ENCODE measurements at places on chromosomes 7 and 10. TPM values are rescaled to one million over a fixed set of nuclear protein-coding genes. Genes with fewer than 3 reads are reported as not detected.

- peak; percentile 68 for DNase-seq
These were observed 2.1 kb upstream of the C7orf25 start for GRCh38 chr7:42914009-42914408.

DNA sequence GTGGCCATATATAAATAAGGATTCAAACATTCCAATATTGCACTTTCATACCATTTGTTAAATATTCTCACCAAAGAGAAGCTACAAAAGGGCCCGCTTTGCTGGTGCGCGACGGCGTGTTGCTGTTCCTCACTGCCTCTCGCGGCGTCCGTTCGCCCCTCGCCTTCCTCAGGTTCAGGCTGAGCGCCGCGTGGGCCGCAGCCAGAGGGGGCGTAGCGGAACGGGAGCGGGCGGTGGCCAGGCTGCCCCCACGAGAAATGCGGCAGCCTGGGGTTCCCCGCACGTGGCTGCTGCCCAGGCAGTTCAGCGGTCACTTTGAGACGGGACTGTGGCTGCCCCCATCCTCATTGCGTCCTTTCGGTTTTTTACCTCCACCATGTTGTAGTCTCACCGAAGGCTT, 67.3 kb upstream of the VWDE start:
- no peak for DNase-seq

GRCh38 chr10:127451628-127452027, 97.5 kb upstream of the NPS start:
- DNase-seq, result no peak

- no peak for DNase-seq
These were observed 48.8 kb upstream of the DGKI start for GRCh38 chr7:137895301-137896221.

The OR6B1 gene
- not detected for total RNA-seq

Data from osteoblast (primary cell).